Stomach (tissue), 19 donors: ENCODE measurements at places on chromosomes 12 and 14. TPM values are rescaled to one million over a fixed set of nuclear protein-coding genes. Genes with fewer than 3 reads are reported as not detected.

GRCh38 chr14:59464486-59465315 lies 479 bp downstream of the GPR135 start:
- H3K27ac ChIP-seq, result peak overlapping the region; percentile 73
- peaks cover 7% of the 10 kb centered on the region for H3K4me1 ChIP-seq
- H3K4me3 ChIP-seq, result peak overlapping the region; percentile 55
- peaks cover 9% of the 10 kb centered on the region for H3K27me3 ChIP-seq
- peak; percentile 67 for DNase-seq

DNA sequence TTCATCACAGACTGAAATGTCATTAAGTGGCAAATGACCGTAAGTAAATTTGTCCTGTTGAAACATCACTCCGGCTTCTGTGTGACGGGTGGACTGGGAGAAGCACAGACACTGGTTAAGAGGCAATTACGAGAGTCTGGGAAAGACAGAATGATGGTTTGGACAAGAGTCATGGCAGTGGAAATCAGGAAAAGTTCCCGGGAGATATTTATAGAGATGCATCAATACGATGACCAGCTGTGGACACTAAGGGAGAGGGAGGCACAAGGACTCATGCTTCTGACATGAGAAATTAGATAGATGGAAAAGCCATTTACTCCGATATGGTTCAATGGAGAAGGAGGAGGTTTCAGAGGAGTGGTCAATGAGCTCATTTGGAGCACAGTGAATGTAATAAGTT lies 27.3 kb downstream of the CKAP4 start:
- H3K4me1 ChIP-seq, result no peaks in the 10 kb centered on the region
- no peaks in the 10 kb centered on the region for H3K27me3 ChIP-seq
- H3K4me3 ChIP-seq, result no peak overlapping the region

GRCh38 chr12:109890620-109891170 lies 9.4 kb upstream of the TCHP start:
- no peak overlapping the region for H3K27ac ChIP-seq
- no peaks in the 10 kb centered on the region for H3K4me1 ChIP-seq
- H3K36me3 ChIP-seq, result no peaks in the 10 kb centered on the region
- H3K27me3 ChIP-seq, result peaks cover 5% of the 10 kb centered on the region
- no peak for DNase-seq
- no peak overlapping the region for H3K4me3 ChIP-seq

EIF2B2 gene
- 27.9 TPM for total RNA-seq

DNA sequence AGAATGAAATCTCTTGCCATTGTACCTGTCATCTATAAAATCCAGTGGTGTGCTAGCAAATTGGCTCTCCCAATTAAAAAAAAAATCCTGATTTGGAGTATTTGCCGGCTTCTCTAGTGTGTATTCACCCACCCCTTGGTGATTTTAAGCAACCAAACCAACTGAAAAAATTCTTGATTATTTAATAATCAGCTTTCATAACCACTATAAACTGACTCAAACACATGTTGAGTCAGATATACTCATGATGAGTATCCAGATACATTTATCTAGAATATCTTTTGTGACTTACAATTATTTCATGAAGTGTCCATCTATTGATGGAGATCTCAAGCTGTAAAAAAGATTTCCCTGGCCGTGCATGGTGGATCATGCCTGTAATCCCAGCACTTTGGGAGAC lies 205.4 kb downstream of the RASSF9 start:
- no peaks in the 10 kb centered on the region for H3K36me3 ChIP-seq
- no peak for DNase-seq
- H3K27ac ChIP-seq, result no peak overlapping the region
- no peaks in the 10 kb centered on the region for H3K27me3 ChIP-seq

DNA sequence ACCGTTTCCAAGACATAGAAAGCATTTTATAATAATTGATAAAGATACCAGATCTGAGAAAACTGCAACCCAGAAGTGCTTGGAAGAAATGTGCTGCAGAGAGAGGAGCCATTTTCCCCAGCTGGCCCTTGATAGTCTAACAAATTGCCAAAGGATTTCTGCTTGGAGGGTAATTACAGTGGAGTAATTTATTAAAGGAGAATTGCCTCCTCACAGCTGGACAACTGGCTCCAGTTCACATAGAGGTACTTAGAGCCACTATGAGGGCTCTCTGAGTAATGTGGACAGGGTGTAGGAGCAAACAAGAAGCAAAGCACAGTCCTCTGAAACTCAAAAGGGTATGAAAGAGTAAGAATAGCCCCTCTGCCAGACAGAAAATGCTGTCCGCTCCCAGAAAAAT lies 335.6 kb downstream of the SYT1 start:
- no peaks in the 10 kb centered on the region for H3K4me1 ChIP-seq
- no peak overlapping the region for H3K4me3 ChIP-seq
- no peak for DNase-seq
- no peaks in the 10 kb centered on the region for H3K27me3 ChIP-seq

DNA sequence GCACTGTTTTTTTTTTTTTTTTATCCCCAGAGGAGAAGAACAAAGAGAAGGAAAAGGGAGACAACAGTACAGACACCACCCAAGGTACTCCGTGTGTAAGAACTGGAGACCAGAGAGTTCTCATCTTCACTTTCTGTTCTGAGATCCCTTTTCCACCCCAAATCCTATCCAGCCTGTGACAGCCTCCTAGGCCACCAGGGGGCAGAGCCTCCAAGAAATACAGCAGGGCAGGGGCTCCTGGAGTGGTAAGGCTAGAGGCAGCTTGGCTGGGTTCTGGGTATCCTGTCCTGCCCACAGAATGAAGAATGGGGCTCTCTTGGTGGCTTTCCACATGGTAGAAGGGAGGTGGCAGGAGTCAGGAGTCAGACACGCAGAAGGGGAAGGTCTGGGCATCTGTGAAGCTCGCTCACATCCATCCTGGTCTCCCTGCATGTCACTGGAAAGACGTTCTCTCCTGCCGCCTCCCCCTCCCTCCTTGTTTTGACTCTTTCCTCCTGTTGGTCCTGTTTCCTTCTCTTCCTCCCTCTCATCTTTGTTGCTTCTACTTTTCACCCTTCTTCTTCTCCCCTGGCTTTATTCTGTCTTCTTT lies 12.0 kb downstream of the CLSTN3 start:
- peaks cover 63% of the 10 kb centered on the region for H3K36me3 ChIP-seq
- no peak overlapping the region for H3K27ac ChIP-seq
- H3K4me3 ChIP-seq, result no peak overlapping the region
- H3K27me3 ChIP-seq, result no peaks in the 10 kb centered on the region
- no peaks in the 10 kb centered on the region for H3K4me1 ChIP-seq

DNA sequence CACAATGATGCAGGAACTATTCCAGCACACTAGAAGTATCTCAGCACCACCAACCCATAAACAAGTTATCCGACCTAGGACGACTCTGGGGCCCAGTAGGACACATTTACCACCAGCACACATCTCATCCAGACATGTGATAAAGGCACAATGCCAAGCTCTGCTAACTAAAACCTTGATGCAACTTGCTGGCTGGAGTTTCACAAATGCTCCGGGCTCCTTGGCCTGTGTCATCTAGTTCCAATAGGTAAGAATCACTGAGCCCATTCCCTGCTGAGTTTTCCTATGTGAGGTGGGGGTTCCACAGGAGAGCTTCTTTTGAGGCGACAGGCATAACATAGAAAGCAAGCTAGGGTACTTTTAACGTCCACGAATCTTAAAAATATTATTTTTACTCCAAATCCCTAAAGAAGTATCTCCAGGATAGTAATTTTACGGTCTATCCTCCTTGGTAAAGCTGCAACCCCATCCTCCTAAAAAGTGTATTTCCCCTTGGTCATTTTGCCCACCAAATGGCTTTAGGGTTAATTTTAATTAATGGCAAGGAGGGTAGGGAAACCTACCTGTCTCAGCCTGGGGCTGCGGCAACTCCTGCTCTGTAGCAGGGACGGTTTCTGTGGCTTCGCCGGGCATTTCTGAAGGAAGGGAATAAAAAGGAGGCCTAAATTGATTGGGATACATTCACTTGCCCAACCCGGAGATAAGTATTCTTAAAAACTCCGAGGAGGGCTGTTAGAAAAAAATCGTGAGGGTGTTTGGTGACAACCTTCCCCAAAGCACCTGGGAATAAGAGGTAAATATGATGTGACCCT lies 1.0 kb downstream of the NACA start:
- peaks cover 21% of the 10 kb centered on the region for H3K36me3 ChIP-seq
- H3K4me1 ChIP-seq, result peaks cover 65% of the 10 kb centered on the region
- peak; percentile 72 for DNase-seq
- no peaks in the 10 kb centered on the region for H3K27me3 ChIP-seq
- peak overlapping the region; percentile 89 for H3K27ac ChIP-seq

- no peaks in the 10 kb centered on the region for H3K36me3 ChIP-seq
- no peak overlapping the region for H3K4me3 ChIP-seq
- H3K4me1 ChIP-seq, result no peaks in the 10 kb centered on the region
- no peak for DNase-seq
- H3K27ac ChIP-seq, result no peak overlapping the region
Observed at GRCh38 chr14:76420827-76421226, 44.9 kb downstream of the ESRRB start.

TMPRSS12 gene
- not detected for total RNA-seq

NR1H4 gene
- not detected for total RNA-seq

- H3K36me3 ChIP-seq, result no peaks in the 10 kb centered on the region
- H3K4me1 ChIP-seq, result no peaks in the 10 kb centered on the region
- H3K27ac ChIP-seq, result no peak overlapping the region
- no peaks in the 10 kb centered on the region for H3K27me3 ChIP-seq
- no peak for DNase-seq
- H3K4me3 ChIP-seq, result no peak overlapping the region
Observed at GRCh38 chr12:46919666-46920400, 94.0 kb upstream of the SLC38A4 start.

DNA sequence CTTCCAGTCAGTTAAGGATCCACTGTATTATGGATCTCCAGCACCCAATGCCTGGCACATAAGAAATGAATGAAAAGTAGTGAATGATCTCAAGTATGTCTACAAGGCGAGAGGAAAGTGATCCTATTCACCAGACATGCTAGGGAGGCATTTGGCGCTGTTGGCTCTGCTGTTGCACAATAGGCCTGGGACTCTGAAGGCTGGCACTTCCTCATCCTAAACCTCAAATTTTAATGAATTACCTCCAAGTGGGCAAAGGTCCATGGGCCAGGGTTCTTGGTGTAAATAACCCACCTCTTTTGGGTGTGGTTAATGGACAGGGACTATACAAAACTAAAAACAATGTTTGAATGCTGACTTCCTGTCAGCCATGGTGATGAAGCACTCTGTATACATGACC lies 173.4 kb upstream of the PZP start:
- no peak for DNase-seq
- H3K27ac ChIP-seq, result no peak overlapping the region
- H3K4me1 ChIP-seq, result no peaks in the 10 kb centered on the region
- no peaks in the 10 kb centered on the region for H3K27me3 ChIP-seq

ZC3H10 gene
- under 0.01 TPM for total RNA-seq

DNA sequence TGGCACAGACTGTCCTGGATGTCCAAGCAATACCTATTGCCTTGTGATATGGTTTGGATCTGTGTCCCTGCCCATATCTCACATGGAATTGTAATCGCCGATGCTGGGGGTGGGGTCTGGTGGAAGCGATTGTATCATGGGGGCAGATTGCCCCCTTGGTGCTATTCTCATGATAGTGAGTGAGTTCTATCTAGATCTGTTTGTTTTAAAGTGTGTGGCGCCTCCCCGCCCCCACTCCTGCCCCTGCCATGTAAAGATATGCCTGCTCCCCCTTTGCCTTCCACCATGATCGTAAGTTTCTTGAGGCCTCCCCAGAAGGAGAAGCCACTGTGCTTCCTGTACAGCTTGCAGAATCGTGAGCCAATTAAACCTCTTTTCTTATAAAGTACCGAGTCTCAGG lies 16.8 kb upstream of the LRRC10 start:
- H3K4me1 ChIP-seq, result no peaks in the 10 kb centered on the region
- no peaks in the 10 kb centered on the region for H3K27me3 ChIP-seq
- H3K27ac ChIP-seq, result no peak overlapping the region
- DNase-seq, result no peak
- no peaks in the 10 kb centered on the region for H3K36me3 ChIP-seq

DNA sequence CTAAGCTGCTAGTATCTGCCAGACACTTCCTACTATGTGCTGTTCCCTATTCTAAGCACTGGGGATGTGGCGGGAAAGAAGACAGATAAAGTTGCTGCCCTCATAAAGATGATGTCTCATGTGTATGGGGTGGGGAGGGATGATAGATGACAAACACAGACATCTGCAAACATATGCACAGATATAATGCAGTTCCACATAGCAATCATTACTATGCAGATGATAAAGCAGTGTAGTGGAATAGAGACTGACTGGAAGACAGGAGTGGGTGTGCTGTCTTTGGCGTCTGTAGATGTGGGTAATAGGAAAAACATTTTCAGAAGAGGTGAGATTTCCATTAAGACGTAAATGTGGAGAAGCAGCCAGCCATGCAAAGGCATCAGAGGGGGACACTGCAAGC lies 243.6 kb downstream of the DPY19L2 start:
- no peaks in the 10 kb centered on the region for H3K4me1 ChIP-seq
- DNase-seq, result no peak
- H3K27me3 ChIP-seq, result no peaks in the 10 kb centered on the region
- no peak overlapping the region for H3K4me3 ChIP-seq

GRCh38 chr14:99384450-99385417 lies 95.9 kb downstream of the SETD3 start:
- DNase-seq, result no peak
- H3K27ac ChIP-seq, result no peak overlapping the region
- no peak overlapping the region for H3K4me3 ChIP-seq
- H3K27me3 ChIP-seq, result peaks cover 69% of the 10 kb centered on the region

KERA gene
- not detected for total RNA-seq

SUPT16H gene
- 76.2 TPM for total RNA-seq

DNA sequence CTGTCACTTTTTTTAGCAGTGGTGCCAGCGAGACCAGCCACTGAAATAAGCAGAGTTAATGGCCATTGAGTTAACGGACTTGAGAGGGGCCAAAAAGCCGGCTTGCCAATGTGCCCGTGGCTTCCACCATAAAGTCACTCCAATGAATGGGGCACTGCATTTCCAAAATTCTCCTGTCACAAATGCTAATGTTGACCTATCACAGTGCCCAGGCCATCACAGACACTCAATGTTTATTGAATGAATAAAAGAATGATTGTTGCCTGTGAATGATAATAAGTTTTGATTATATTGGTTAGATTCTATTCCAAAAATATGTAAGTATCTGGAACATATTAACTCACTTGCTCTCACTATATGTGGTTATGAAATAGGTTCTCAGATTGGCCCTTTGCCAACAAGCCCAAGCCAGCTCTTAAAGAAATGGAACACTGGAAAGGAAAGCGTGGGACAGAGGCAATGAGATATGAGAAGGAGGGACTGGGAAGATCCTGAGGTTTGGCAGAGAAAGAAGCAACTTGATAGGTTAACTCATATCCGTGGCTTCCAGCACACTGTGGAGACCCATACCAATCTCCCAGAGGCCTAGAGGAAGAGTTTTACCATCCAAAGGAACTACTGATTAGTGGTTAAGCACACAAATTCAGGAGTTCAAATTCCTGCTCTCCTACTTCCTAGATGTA lies 108.7 kb downstream of the BTG1 start:
- no peaks in the 10 kb centered on the region for H3K36me3 ChIP-seq
- H3K4me1 ChIP-seq, result peaks cover 47% of the 10 kb centered on the region
- no peak overlapping the region for H3K4me3 ChIP-seq
- no peaks in the 10 kb centered on the region for H3K27me3 ChIP-seq
- no peak for DNase-seq
